Melanocyte of skin (primary cell): ENCODE measurements at places on chromosomes 6 and 20. TPM values are rescaled to one million over a fixed set of nuclear protein-coding genes. Genes with fewer than 3 reads are reported as not detected.

PGBD1 gene
- 5.7 and 6.9 TPM in 2 replicates for total RNA-seq

TP53INP2 gene
- 3.0 and 3.5 TPM in 2 replicates for total RNA-seq

CDS2 gene
- total RNA-seq: 44.7 and 68.3 TPM in 2 replicates

CCN6 gene
- total RNA-seq: not detected in 2 replicates

MUC22 gene
- total RNA-seq: not detected in 2 replicates

UNC5CL gene
- under 0.01 and 1.8 TPM in 2 replicates for total RNA-seq

KCNK5 gene
- total RNA-seq: under 0.01 and 0.15 TPM in 2 replicates

CABLES2 gene
- total RNA-seq: 1.8 and 2.8 TPM in 2 replicates

FHL5 gene
- total RNA-seq: not detected in 2 replicates
